NCI-H446 (cell line): ENCODE measurements at places on chromosomes 12 and 14.
A peak's percentile ranks its signal among the peaks of the same experiment; 100 is the strongest.

DNA sequence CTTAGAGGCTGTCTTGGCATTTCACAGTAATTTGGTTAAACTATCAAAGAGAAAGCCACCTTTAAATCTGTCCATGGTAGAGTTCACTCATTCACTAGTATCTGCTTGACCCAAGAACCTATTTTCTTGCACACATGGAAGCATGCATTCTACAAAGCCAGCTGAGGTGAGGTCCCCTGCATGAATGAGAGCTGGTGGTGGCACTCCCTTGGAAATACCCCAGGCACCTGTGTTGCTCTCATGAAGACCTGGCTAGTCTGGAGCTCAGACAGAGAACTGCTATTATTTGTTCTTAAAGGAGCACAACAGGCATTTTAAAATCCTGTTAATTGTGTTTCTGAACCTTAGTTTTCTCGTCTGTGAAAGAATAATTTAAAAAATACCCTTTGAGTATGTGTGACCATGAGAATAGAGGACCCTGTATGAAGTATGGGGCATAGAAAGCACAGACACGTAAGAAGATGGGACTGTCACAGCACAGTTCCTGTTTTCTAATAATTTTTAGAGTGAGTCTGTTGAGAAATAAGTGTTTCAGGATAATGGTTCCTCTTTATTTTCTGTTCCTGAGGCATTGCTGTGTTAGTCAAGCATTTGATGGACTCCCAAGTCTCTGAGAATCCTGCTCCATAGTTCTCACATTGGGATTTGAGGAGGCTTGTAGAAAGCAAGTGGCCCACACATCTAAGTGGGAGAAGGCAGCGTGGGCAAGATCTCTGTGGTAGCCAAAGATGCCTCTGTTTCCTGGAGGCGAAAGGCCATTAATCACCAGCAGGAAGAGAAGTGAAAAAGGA lies 10.9 kb downstream of the RGS6 start:
- no peak for DNase-seq

DNA sequence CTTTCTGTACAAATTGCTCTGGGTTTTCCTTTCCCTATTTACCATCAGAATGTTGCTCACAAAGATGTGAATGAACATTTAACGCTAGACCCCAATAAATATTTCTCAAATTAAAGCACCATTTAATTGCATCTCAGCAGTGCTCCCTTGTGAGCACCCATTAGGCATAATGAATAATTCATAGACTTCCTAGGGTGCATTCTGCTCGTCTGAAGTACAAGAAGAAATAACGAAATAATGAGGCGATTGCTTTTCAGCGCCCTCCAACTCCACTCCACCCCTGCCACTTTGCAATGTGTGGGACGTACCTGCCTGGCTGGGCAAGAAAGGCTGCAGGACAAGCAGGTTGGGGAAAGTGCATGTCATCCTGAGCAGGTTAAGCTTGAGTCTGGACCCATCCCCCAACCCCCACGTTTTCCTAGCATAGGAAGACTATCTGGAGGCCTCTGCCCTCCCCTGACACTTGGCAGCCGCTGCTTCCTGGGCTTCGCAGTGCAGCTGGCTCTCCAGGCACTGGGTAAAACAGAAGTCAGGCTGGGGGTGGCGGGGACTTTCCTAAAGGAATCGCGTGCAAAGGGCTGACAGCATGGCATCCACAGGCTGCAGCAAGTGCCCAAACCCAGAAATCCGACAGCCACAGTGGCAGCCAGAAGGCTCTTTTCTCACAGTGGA lies 253.7 kb downstream of the DUSP6 start:
- no peak for DNase-seq

- DNase-seq: peak; percentile 79
Observed at GRCh38 chr14:28142400-28143015, 624.1 kb upstream of the FOXG1 start.

DNA sequence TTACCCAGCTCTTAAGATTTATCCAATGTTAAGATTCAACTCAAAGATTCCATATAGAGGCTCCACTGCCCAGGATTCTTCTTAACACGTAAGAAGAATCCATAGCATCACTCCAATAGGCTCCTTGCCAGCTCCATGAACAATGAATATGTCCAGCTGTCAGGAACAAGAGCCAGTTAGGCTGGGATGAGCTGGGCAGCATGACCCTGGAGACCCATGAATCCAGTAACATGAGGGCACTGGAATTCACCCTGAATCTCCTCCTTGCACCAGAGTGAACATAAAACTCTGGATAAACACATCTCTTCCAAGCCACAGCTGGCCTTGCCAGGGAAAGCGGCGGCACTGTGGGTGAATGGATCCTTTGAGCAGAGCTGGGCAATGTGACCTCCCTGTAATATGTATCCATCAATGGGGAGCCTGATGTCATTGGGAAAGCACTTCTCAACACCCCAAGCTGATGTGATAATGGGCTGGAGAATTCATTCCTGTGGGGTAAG lies 24.4 kb upstream of the TC2N start:
- DNase-seq: no peak

DNA sequence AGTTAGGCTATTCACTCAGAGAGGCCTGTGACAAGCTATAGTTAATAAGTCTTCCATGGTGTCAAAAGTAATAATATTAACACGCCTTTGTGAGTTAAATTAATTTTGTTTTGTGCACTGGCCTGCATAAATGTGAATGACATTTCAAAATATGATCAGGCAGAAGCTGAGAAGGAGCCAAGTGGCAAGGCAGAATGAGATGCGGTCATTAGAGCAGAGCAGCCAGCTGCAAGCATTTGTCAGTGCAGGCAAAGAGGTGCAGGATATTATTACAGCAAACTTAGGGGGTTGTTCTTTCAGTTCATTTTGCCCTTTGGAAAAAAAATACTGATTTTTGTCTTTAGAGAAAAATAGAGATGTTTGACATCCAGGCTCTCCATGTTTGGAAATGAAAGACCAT lies 364.5 kb downstream of the PAWR start:
- peak; percentile 65 for DNase-seq

GRCh38 chr14:70653662-70654061 lies 11.9 kb downstream of the TTC9 start:
- DNase-seq: no peak

DNA sequence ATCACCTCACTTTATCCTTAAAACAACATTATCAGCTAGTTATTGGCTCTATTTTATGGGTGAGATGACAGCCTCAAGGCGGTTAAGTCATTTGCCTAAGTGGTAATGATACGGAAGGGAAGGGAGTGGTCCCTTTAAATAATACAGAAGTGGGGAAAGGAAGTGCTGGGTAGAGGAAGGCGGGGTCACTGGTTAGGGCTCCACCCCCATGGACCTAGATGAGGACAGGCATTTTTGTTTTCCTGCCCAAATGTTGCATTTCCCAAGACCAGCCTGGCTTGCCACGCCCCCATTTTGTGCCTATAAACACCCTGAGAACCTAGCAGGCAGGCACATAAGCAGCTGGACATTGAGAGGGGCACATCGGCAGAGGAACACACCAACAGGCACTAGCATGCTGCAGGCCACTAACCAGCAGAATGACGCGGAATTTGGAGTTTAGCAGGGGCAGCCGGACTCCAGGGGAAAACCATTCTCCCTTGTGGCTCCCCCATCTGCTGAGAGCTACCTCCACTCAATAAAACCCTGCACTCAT lies 100.9 kb downstream of the EPS8 start:
- no peak for DNase-seq

- no peak for DNase-seq
Observed at GRCh38 chr14:38882533-38882932, 220.5 kb downstream of the SEC23A start.

- peak; percentile 5 for DNase-seq
Observed at GRCh38 chr14:102479777-102480176, 29.8 kb downstream of the ANKRD9 start.

GRCh38 chr14:68345738-68346137 lies 447.1 kb downstream of the ZFP36L1 start:
- no peak for DNase-seq

DNA sequence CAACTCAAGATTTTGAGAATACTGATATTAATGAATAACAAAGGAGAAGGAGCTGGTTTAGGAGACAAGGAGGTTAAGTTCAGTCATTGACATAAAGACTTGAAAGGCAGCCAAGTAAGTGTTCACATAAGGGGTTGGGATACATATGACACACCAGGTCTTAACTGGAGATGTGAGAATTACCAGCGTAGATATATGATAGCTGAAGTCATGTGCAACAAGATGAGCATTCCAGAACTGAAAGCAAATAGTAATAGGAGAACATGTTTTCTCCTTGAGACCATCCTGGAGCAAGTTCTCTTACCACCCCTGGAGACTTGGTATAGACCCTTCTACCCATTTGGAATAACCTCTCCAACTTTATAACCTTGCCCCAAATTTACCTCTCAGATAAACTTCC lies 43.3 kb upstream of the NPFF start:
- DNase-seq: no peak

- no peak for DNase-seq
Observed at GRCh38 chr12:90938451-90938850, 16.5 kb downstream of the CCER1 start.

- DNase-seq: no peak
Observed at GRCh38 chr12:51889216-51890132, 1.6 kb downstream of the ANKRD33 start.
